ENCODE measurements at places on chromosomes 1 and 21.
A peak's percentile ranks its signal among the peaks of the same experiment; 100 is the strongest.

DNA sequence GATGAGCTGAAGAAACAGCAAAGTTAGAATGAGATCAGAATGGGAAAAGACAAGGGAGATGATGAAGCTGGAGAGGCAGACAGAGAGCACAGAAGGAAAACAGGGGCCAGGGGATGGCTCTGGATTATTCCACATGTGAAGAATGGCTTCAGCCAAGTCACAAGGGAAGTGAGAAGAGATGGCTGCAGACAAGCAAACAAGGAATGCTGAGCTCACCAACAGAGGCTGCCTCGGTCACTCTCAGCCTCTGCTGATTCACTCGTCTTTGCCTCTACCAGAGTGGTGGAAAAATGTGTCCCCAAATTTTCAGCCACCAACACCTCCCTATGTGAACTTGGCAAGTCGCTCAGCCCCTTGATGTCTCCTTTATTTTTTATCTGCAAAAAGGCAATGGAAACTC, 46.7 kb downstream of the TRABD2B start:
- DNase-seq, result no peak

- no peak for DNase-seq
Observed at GRCh38 chr1:170776777-170777176, 112.8 kb downstream of the PRRX1 start.

- DNase-seq, result peak; percentile 15
Observed at GRCh38 chr1:53547231-53547790, 88.1 kb downstream of the DMRTB1 start.

GRCh38 chr21:37800057-37800455, 116.2 kb downstream of the KCNJ6 start:
- no peak for DNase-seq

- no peak for DNase-seq
Observed at GRCh38 chr1:203476216-203476814, 709 bp downstream of the PRELP start.

DNA sequence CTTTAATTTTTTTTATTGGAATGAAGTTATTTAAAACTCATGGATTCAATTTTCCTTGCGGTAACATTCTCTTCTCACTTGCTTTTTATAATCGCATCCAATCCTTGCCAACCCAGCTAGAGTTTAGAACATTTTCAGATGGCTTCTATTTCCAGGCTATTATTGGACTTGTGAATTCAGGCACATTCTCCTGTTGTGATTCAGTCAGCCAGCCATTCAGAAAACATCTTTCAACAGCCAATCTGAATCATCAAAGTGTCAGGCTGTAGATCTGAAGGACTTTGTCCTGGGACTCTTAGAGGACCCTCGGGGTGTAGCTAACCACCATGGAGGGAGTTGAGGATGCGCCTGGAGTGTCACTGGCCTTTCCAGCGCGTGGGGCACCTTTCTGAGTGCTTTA, 92.4 kb downstream of the PRDM2 start:
- no peak for DNase-seq

DNA sequence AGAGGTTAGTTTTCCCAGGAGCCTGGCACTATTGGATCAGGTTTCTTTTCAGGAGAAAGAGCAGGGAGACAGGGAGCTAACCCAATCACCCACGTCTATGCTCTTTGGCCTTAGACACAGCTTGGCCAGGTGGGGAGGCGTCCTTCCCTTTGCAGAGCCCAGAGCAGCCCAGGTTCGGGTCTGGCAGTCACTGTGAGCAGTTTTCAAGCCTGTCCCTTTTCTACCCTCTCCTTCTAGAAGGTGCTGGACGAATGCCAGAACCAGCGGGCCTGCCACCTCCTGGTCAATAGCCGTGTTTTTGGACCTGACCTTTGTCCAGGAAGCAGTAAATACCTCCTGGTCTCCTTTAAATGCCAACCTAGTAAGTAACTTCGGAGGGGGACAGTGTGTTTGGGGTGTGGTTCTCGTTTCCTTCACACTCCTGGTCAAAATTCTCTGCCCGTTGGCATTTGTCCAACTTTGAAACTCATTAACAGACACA, 44.9 kb downstream of the EVA1C start:
- peak; percentile 65 for DNase-seq

DNA sequence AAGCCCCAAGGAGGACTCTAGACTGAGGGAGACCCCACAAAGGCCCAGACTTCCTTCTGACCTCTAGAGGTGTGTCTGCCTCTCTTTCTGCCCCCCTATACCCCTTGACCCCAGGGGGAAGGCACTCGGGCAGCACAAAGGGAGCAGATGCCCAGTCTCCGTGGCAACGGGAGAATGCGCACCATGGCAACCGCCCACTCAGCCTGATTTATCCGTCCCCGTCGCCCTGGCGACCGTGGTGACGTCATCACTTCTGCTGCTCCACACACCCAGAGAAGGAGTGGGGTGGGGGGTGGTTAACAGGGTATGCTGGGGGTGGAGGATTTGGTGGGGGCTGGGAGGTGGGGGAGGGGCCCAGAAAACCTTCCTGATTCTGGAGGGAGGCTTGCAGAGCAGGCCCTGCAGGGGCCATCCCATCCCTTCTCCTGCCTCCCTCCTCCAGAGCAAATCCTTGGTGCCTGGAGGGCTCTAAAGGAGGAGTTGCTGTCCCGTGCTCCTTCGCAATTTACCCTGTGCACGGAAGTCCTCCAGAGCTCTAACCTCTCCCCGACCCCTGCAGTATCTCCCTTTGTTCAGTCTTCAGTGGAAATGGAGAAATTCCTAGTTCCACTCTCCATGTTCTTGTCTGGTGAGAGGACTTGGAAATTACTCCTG, 6.3 kb downstream of the CELF3 start:
- no peak for DNase-seq
